Dermis microvascular lymphatic vessel endothelial cell (primary cell): ENCODE measurements at places on chromosomes 1 and 21. TPM values are rescaled to one million over a fixed set of nuclear protein-coding genes. Genes with fewer than 3 reads are reported as not detected.

SLAMF9 gene
- total RNA-seq: not detected in 2 replicates

GRCh38 chr1:228810878-228811711 lies 75.8 kb downstream of the RHOU start:
- no peak for DNase-seq

DNA sequence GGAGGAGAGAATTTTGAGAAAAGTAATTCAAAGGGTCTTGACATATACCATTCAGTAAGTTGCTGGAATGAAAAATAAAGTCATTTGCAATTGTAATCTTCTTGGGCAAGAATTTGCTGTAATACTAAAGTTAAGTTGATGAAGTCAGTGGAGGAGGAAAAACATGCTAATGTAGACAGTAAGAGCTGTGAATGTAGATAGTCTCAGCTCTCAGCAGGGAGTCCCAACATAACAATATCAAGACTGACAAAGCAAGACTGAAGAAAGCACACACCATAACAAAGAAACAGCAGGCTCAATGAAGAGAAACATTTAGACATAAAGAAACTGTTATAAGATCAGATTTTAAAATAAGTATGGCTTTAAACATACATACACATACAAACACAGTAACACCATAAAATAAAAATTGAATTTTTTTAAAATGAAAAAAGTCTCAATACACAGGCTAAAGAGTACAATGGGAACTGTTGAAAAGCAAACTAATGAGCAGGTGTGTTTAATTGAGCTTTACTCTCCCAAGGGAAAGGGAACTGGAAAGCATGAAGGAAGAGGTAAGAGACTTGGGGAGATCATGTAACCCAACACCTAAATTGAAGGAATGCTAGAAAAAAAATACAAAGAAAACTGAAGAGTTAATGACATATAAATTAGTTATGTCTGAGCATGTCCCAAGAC lies 336.3 kb upstream of the NCAM2 start:
- no peak for DNase-seq

DNA sequence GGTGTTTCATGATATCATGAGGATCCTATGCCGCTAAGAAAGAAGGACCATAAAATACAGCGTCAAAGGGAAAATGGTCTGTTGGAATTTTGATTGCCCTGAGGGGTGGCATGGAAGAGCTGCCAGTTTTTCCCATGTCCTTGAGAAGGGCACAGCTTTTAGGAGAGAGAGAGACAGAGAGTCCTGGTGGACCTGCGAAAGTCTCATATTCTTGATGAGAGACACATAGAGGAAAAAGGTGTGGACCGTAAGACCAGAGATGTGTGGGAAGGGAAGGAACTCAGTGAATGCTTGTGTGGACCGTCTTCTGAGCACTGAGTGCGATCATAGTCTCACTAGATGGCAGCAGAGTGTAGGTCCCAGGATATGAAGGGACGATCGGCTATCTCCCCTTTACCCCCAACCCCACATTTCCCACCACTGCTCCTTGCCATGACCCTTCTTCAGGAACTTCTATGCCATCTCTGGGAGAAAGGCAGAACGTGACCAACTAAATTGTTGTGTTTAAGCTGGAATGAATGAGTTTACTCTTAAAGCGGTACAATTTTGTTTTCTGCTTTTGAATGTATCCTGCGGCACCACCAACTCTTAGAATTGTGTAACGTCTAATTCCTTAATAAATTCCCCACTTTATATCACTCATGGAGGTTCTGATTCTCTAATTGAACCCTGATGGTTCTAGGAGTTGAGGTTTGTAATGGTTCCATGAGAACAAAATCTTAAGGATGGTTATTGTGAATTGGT lies 117.7 kb downstream of the CTH start:
- peak; percentile 24 for DNase-seq

GRCh38 chr1:205074513-205074912 lies 9.7 kb downstream of the TMEM81 start:
- no peak for DNase-seq

GRCh38 chr1:114043054-114043453 lies 63.8 kb downstream of the OLFML3 start:
- peak; percentile 21 for DNase-seq

DNA sequence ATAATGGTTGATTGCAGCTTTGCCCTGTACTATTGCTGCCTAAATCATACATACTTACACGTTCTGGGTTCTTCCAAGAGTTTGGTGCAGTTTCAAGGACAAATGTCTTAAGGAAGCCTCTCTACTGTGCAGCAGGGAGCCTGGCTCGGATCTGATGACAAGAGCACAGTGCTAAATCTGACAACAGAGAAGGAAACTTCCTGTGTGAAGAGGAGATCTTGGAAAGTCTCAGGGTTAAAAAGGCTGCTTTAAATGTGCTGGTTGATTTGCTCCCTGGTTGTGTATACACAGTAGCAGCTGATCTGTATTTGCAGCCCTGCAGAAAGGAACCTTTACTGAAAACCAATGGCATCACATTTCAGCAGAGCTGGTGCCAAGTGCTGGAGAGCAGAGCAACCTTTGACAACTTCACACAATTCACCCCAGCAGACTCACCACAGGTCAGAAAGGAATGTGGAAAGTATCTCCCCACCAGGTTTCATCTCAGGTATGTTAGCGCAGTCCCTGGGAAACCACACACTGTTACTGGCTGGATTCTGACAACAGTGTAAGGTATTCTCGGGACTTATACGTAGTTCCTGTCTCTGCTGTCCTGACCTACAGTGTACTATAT lies 355.0 kb upstream of the ESRRG start:
- DNase-seq: no peak

DNA sequence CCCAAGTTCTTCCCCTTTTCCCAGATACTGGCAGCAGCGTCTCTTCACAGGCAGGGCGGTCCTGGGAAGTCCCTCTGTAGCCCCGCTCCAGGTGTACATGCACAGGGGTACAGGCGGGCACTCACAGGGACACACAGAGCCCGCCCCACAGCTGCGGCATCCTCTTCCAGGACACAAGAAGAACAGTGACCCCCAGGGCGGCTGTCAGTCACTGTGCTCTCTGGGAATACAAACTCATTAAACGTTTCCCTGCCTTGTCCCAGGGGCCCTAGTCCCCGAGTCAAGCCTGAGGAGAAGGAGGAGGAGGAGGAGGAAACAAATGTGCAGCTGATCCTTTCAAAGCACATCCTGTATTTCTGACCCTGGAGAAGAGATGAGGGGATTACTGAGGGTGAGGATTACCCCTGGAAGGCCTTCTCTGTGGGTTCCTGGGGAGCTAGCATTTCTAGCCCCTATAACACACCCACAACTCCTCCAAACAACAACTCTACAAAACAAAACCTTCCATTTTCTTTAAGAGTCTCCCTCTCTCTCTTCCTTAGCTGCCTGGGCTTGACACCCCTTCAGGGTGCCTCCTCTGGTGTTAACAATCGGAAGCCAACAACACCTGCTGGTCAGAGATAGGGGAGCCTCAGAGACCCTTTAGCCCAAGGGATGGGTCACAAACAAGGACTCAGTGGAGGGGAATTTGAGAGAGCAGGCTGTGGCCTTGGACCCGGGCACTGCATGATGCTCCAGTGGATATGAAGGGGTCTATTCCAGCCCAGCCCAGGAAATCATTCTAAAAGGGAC lies 28.4 kb upstream of the DMBX1 start:
- DNase-seq: no peak

GRCh38 chr1:151729157-151729965 lies 8.0 kb downstream of the RIIAD1 start:
- DNase-seq: no peak

DNA sequence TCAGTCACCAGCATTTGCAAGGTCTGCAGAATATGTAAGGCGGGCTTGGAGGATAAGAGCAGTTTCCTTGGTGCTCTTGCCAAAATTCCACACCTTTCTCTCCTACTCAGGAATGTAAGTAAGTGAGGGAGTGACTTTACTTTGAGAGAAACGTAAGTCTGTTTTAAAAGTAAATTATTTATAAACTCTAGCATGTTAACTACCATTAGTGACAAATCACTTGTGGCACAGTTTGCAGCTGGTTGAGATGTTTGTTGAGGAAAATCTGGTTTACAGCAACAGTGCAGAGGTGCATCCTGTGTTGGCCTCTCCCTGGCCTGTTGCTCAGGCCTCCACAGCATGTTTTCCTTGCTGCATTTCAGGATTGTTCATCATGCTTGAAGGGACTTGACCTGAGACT lies 8.5 kb downstream of the CGN start:
- DNase-seq: no peak

DNA sequence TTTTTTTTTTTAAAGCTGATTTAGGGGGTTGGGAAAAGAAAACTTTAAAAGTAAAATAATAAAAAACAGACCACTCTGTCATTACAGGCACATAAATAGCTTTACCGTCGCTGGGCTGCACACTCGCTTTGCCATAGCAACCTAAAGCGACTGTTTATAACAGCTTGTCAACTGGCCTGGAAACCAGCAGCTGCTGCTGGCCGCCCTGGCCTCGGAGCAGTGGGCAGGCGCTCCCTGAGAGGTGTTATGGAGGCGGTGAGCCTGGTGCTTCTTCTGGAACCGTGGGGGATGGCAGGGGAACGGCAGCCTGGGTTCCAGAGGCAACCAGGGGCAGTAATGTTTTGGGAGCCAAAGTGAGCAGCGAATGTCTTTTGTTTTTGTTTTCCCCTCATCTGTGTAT lies 45.7 kb downstream of the ATP2B4 start:
- DNase-seq: peak; percentile 90
